ENCODE measurements at places on chromosomes 3 and 15. TPM values are rescaled to one million over a fixed set of nuclear protein-coding genes. Genes with fewer than 3 reads are reported as not detected.

- DNase-seq, result no peak
These were observed 2.6 kb downstream of the CACNA1D start for GRCh38 chr3:53496984-53497383.

GRCh38 chr3:128307781-128308469, 154.6 kb downstream of the EEFSEC start:
- DNase-seq, result no peak

DNA sequence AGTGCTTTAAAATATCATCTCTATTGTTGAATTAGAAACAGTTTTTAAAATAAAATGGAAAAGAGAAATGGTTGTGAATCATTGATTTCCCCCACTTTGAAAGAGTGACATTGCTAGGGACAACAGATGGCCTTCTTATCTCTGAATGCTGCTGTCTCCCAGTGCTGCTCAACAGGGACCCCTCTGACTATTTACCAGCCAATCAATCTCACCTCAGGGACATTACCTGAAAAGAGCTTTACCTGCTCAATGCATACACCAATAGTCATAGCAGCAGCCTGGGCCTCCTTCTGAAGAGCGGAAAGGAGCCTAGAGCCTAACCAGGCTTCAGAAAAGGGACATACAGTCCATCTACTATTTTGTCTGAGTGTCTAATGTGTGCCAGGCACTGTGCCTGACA, 162.8 kb downstream of the CGGBP1 start:
- DNase-seq, result no peak

SOX2 gene
- 0.18 TPM for polyA plus RNA-seq
